Lung (tissue), 17 donors: ENCODE measurements at places on chromosomes 3 and 15. TPM values are rescaled to one million over a fixed set of nuclear protein-coding genes. Genes with fewer than 3 reads are reported as not detected.

OIP5 gene
- total RNA-seq, result 1.5 TPM

DNA sequence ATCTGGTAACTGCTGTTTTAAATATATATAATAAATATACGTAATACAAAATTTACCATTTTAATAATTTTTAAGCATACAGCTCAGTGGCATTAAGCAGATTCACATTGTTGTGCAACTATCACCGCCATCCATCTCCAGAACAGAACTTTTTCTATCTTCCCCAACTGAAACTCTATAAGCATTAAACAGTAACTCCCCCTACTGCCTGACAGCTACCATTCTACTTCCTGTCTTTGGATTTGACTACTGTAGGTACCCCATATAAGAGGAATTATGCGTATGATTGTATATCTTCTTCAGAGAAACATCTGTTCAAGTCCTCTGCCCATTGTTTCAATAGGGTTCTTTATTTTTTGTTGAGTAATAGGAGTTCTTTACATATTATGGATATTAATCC lies 36.8 kb downstream of the EID1 start:
- no peak for DNase-seq
- no peaks in the 10 kb centered on the region for H3K4me1 ChIP-seq
- H3K27ac ChIP-seq, result no peak overlapping the region
- H3K27me3 ChIP-seq, result no peaks in the 10 kb centered on the region
- no peaks in the 10 kb centered on the region for H3K36me3 ChIP-seq

DNA sequence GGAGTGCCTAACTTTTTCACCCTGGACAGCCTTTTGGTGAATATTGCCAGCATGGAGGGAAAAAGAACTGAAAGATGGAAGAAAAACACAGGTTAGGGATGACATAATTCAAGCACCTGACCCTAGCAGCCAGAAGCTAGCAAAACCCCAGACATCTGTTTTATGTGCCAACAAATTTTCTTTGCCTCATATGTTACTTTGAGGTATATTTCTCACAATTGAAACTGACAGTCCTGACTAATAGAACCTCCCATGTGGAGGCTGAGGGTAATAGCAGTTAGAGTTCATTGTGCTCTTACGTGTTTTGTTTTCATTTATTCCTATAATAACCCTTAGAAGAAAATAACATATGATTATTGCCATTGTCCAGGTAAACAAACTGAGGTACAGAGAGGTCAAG lies 71.5 kb upstream of the SLC25A26 start:
- H3K4me3 ChIP-seq, result no peak overlapping the region
- no peak overlapping the region for H3K27ac ChIP-seq
- H3K4me1 ChIP-seq, result no peaks in the 10 kb centered on the region
- H3K36me3 ChIP-seq, result no peaks in the 10 kb centered on the region

GRCh38 chr3:169822091-169822490 lies 9.4 kb upstream of the LRRC34 start:
- H3K4me3 ChIP-seq, result no peak overlapping the region
- no peaks in the 10 kb centered on the region for H3K36me3 ChIP-seq
- H3K27ac ChIP-seq, result no peak overlapping the region
- DNase-seq, result no peak
- no peaks in the 10 kb centered on the region for H3K27me3 ChIP-seq
- H3K4me1 ChIP-seq, result no peaks in the 10 kb centered on the region

DNA sequence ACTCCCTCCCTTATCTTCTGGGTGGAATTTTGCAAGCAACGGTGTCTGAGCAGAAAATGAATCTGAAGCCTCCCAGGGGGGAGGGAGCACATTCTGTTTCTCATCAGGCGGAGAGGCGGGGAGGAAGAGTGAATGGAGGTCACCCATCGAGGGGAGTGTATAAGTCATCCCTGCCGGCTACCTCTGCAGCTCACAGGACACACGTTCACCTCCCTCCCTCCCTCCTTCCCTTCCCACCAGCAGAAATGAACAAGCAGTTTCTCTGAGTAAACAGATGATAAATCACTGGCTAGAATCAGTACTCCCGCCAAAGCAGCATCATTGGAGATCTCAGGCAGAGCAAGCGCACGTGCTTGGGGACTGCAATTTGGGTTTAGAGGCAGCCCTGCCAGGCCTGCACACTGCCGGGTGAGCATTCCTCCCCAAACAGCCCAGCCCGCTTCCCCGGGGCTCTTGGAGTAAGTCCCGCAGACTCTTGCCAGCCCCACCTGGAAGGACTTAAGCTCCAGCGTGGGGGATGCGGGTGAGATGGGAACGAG lies 38.3 kb downstream of the CPN2 start:
- H3K4me3 ChIP-seq, result no peak overlapping the region
- H3K36me3 ChIP-seq, result no peaks in the 10 kb centered on the region
- peaks cover 79% of the 10 kb centered on the region for H3K4me1 ChIP-seq
- DNase-seq, result peak; percentile 91
- no peak overlapping the region for H3K27ac ChIP-seq
- no peaks in the 10 kb centered on the region for H3K27me3 ChIP-seq

DNA sequence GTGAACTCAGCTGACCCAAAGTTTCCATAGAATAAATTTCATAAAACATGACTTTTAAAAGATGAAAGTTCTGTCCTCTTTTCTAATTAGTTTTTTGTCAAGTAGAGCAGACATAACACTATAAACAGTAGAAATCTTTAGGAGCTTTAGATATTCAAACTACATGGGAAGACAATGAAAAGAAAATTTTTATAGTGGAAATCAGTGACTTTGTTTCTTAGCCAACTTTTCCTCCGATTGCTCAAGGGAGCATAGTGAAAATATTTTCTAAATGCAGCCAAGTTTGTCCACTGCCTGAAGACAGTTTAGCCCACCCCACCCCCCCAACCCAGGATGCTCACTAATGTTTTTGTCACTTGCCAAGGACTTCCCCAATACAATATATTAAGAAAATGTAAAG lies 114.9 kb downstream of the PLD1 start:
- no peak overlapping the region for H3K4me3 ChIP-seq
- no peaks in the 10 kb centered on the region for H3K36me3 ChIP-seq
- no peak overlapping the region for H3K27ac ChIP-seq
